D721Med (cell line): ENCODE measurements at places on chromosomes 11 and 22.

DNA sequence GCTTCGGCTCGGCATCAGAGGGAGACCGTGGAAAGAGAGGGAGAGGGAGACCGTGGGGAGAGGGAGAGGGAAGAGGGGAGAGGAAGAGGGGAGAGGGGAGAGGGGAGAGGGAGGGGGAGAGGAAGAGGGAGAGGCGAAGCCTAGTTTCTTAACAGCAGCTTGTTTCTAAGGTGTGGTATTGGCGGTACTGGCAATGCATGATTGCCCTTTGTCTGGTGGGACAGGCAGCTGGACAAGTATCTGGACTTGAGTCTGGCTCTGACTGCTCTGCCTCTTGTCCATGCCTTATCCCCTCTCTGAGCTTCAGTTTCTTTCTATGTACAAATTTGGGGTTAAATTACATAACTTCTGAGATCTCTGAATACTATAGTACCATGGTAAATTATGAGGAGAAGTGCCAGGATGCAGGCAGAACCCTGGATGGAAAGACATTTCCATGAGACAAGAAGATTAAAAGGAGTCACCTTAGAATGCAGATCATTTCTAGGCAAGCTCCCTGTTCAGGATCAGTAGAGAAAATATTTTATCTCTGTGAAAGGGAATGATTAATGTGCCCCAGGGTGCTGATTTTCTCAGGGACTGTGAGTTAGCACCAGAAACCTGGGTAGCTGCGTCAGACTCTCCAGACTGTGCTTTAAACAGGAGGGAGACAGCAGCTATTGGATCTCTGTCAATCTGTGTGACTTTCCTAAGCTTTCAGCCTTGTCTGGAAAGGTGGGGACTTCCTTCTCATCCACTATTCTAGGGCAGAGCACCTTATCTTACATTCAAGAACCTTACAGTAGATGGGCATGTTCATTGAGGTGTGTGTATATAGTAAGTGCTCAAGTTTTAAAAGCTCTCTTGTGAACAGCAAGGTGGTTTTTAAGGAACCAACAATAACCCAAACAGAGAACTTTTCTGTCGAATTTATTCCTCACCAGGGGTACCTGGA, 31.9 kb upstream of the CCDC90B start:
- DNase-seq: no peak

GRCh38 chr11:35380603-35381002, 38.8 kb downstream of the SLC1A2 start:
- DNase-seq: no peak

- DNase-seq: no peak
Measured at GRCh38 chr11:128573638-128574037, 13.7 kb downstream of the ETS1 start.

GRCh38 chr11:64850979-64851567, 6.6 kb upstream of the CDC42BPG start:
- no peak for DNase-seq

DNA sequence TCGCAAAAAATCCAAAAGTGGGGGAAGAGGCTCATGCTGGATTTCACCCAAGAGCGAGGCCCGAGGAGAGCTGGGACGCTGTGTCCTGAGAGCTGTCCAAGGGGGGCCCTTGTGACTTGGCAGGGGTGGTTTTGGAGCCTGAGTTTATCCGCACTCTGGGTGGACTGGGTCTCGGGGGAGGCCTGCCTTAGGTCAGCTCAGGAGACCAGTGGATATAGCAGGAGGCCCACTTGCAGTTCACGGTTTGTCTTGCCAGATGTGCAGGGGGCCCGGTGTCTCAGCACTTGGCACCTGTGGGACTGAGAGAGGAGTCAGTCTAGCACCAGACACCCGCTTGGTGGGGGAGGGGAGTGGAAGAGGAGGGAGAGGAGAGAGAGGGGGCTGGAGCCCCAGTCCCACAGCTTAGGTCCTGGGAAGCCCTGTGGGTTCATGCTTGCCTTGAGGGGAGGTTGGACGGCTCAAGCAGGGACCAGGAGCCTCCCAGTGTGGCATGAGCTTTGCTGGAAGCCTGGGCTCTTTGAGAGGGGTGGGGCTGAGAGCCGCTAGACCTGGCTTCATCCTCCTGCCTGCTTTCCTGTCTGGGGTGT, 33.4 kb downstream of the PARVB start:
- no peak for DNase-seq

GRCh38 chr22:45682064-45682463, 10.4 kb downstream of the ATXN10 start:
- no peak for DNase-seq

DNA sequence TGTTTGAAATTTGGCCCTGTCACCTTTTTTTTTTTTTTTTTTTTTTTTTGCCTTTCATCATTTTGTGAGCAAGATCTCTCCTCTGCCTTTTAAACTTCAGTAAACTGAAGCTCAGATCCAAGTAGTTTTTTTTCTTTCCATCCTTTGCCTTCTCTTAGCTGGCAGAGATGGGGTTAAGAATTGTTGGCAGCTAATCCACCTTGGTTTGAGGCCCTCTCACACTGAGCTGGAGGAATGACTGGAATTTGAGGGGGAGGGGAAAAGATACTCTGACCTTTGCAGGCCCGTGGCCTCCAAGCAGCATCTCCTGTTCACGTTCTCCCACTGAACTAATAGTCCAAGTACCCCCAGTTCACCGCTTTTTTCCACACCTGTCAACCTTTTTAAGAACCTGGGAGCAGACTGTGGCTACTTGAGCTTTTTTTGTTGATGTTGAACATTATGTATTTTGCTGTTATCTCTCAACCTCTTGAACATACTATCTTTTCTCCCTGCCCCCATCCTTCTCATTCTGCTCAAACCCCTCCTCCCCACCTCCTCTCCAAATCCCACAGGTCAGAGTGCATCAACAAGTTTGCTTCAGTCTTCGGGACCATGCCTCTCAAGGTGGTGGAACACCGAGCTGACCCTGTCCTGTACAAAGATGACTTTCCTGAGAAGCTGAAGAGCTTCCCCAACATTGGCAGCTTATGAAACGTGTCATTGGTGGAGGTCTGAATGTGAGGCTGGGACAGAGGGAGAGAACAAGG, 66.2 kb downstream of the ALX4 start:
- no peak for DNase-seq

- no peak for DNase-seq
Measured at GRCh38 chr11:64358536-64358906, 441 bp upstream of the RPS6KA4 start.

DNA sequence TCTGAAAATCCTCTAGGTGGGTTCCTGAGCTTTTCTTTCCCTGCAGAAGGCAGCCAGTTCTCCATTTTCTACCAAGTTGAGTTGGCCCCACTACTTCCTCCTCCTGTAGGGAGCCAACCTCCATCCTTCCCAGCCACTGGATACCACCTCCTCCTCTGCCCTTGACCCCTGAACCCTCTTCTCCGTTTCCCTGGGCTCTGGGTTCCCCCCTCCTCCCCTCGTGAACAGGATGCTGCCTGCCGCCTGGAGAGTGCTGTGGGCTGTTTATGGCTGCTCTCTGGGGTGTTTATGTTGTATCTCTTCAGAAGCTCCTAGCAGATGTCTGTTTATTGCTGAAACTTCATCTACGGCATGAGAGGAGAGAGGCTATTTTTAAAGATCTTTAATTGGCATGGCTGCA, 8.6 kb downstream of the MICAL2 start:
- DNase-seq: no peak

- DNase-seq: no peak
Measured at GRCh38 chr11:132814410-132814809, 717.9 kb downstream of the OPCML start.

- no peak for DNase-seq
Measured at GRCh38 chr11:13105237-13105844, 96.2 kb downstream of the RASSF10 start.

- no peak for DNase-seq
Measured at GRCh38 chr11:12083380-12083779, 27.0 kb upstream of the MICAL2 start.

- no peak for DNase-seq
Measured at GRCh38 chr11:47523490-47524225, 29.3 kb downstream of the CELF1 start.

GRCh38 chr11:64241241-64241490, 271 bp downstream of the FKBP2 start:
- DNase-seq: peak; percentile 76

DNA sequence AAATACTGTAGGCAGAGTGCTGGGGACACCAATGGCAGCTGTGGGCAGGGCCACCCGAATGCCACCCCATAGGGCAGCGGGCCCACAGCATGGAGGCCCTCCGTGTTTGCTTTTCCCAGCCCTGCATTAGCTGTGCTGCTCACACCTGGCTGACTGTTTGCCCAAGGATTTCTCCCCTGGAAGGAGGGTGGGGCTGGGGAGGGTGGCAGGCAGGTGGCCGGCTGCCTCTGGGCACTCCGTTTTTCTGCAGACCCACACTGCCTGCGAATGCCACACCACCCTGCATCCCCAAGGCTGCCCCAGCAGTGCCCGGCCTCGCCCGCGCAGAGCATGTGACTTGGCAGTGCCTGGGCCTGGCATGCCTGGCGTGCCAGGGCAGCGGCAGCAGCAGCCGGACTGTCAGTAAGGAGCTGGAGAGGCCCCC, 19.6 kb downstream of the DAGLA start:
- DNase-seq: no peak

DNA sequence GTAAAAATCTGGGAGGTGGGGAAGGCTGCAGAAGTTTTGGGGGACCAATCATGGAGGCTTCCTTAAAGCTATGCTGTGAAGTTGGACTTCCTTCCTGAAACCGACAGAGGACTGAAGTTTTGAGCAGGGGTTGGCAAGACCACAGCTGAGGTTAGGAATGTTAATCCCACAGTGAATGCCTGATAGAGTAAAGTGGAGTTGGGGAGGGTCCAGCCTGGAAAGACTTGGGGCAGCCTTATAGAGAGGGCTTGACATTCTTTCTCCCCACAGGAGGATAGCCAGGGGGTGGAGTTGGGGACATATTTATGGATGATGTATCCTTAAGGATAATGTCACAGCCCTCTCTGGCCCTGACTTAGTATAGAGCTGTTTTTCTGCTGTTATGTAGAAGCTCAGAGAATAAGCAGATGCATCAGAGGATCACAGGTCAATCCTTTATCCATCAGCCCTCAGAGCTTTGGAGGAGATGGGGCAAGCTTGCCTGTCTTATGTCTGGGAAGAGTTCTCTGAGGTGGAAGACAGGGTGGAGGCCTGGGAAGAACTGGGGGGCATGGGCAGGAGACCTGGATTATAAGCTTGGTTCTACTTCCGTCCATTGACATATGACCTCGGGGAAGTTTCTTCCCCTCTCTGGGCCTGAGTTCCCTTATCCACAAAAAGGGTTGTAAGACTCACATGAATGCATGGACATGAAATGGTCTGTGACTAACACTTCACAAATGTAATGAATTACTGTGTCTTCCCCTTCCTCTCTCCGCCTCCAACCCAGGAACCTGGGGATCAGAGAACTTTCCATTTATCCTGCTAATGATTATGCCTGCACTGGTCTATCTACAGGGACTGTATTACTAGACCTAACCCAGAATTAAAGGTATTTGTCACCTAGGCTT, 317.8 kb downstream of the MIAT start:
- no peak for DNase-seq

DNA sequence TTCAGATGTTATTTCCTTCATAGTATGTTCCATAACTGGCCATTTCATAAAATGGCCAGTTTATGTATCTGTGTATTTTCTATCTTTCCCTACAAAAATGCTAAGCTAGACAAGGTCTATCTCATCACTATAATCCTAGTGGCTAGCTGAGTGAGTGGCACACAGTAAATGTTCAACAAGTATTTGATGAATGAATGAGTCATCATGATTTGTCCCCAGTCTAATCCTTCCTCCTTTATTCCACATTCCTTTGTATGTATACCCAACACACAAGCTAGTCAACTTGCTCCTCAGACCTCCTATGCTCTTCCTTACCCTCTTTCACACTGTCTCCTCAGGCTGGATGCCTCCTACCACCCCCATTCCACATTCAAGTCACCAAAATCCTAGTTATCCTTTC, 12.5 kb downstream of the APLNR start:
- no peak for DNase-seq

DNA sequence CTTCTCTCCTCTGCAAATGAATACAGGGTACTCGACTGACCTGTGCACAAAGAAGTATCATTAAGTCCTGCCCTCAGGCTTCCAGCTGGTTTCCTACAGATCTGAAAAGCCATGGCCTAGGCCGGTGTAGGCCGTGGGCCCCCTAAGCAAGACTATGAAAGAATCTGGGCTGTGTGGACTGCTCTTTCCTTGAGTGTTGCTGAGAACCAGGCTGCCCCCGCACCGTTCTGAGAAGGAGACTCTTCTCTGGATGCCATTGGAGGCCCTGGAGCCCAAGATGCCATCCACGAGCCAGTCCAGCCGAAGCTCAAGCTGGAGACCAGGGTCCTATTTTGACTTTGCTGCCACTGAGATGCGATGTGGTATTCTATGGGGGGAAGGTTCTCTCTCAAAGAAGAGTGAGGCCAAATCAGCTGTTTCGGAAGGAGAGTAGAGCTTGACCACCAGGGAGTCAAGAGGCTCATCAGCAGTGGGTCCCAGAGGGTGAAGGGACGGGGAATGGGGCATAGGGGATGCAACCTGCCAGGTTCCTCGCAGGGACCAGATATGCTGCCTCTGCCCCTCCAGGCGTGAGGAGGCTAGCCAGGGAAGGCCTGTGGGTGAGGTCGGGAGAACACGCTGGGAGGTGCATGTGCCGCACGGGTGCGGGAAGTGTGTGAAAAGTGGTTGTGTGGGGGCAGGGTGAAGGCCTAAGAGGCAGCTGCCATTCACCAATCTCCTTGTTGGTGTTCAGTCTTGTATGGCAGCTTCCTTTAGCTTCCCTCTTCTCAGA, 96.4 kb upstream of the B3GAT1 start:
- no peak for DNase-seq

DNA sequence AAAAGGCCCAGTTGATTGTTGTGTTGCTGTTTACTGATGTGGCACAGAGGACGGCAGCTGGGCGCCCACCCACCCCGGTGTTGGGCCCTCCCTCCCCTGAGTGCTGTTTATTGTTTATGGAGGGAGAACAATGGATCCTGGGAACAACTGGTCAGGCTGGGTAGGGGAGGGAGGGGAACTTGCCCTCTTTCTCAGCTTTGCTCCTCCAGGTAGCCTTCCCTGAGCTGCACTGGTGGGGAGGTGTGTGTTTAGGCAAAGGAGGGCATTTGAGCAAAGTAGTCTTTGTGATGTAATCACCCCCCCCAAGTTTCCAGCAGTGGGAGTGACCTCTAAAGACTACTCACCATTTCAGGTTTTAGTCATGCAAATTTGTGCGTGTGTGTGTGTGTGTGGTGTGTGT, 1035.3 kb downstream of the NTM start:
- DNase-seq: no peak

GRCh38 chr11:95149651-95150364, 60.2 kb downstream of the ENDOD1 start:
- no peak for DNase-seq
